WERI-Rb-1 (cell line): ENCODE measurements at places on chromosomes 5 and 9.

DNA sequence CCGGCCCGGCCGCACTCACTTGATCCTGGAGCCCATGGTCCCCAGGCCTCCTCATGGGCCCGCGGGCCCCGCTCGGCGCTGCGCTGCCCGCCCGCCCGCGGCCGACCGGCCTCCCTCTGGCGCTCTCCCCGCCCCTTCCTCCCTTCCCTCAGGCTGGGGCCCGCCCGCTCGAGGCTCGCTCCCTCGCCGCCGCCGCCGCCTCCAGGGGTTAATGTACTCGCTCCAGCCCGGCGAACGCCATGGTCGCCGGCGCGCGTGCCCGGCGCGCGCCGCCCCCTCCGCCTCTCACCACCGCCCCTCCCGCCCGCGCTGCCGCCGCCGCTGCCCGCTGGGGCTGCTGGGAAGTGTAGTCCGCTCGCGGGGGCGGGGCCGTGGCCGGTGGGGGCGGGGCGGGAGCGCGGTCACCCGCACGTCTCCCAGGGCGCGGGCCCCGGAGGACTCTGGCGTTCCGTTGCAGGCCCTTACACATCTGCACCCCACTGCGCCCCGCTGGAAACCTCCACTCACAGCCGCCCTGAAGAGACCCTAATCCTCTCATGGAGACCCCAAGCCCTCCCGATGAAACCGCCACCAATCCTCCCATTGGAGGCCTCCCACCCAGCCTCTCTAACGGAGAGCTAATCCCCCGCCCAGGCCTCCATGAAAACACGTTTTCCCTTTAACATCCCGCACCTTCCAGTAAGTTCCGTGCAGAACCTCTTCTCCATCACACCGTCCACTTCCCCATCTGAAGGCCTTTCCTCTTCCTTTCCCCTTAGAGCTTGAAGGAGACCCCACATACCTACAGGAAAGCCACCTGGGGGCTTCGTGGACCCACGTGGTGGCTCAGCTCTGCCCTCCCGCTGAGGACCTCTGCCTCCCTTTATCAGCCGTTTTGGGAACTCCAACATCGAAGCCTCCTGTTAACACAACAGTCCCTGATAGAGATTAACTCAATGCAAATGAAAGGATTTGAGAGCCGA is at the start of gene DENND1A:
Gene DENND1A, minus strand, starts transcription at position 257 of the 962 bp plus-strand sequence. Its CDS starts 221 bp downstream, at position 36.
- peak; percentile 98 for DNase-seq

GRCh38 chr5:29367176-29367833 is 1826.2 kb upstream of the CDH6 start:
- no peak for DNase-seq

GRCh38 chr9:29213417-29214153 is 1640.3 kb upstream of the C9orf72 start:
- DNase-seq, result peak; percentile 57

GRCh38 chr5:160188141-160189015 is 40.9 kb upstream of the FABP6 start:
- DNase-seq, result peak; percentile 94

- DNase-seq, result no peak
Observed at GRCh38 chr9:92650296-92650695, 19.6 kb downstream of the IPPK start.

DNA sequence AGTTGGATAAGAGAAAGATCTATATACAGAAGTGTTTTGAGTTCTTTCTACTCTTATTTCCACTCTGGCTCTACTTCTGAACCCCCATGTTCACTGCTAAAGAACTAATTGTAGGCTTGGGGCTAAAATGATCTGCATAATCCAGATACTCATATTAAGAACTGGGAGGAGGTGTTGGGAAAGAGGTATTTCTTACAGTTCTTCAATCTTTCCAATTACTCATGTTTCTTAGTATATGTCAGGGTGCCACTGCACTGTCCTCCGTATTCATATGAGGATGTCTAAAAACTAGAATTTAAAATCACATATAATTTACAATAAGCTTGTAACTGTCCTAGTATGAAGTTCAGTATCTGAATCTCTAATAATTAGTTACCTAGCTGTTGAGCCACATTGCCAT is 12.7 kb downstream of the NIPBL start:
- DNase-seq, result no peak

GRCh38 chr9:126016579-126017290 is 269.6 kb downstream of the PBX3 start:
- DNase-seq, result no peak

GRCh38 chr9:115442054-115442453 is 324.1 kb upstream of the TNC start:
- DNase-seq, result no peak

- DNase-seq, result no peak
Observed at GRCh38 chr5:142972064-142972570, 201.9 kb downstream of the ARHGAP26 start.

- DNase-seq, result no peak
Observed at GRCh38 chr9:116501871-116502270, 185.2 kb upstream of the TRIM32 start.

DNA sequence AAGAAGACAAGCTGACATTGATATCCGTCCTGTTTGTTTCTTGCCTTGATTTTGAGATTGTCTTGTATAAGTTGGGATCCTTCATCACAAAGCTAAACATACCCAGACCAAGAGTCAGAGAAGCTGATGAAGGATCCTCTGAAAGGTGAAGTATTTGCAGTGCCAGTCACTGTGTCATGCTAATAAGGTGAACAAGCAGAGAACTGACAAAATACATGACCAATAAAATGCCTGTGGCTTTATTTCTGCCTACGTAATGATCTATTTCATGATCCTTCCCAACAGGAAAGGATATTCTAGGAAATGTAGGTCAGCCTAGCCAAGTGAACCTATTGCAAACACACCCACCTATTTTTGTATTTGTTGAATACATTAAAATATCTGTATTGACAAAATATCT is 351.3 kb upstream of the CDH9 start:
- DNase-seq, result no peak

DNA sequence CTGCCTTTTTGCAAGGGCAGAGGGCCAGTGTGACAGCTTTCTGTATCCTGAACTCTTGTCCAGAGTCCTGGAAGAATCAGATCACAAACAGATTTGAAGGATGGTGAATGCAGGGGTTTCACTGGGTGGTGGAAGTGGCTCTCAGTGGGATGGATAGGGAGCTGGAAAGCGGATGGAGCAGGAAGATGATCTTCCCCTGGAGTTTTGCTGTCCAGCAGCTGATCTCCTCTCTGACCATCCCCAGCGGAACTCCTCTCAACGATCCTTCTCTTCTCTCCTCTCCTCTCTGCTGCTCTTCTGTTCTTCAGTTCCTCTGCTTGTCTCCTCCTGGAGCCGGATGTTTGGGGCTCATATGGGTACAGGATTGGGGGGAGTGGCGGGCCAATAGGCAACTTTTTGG is 108.3 kb upstream of the HMHB1 start:
- no peak for DNase-seq

GRCh38 chr5:59769041-59769360 is 124.5 kb downstream of the PDE4D start:
- no peak for DNase-seq

DNA sequence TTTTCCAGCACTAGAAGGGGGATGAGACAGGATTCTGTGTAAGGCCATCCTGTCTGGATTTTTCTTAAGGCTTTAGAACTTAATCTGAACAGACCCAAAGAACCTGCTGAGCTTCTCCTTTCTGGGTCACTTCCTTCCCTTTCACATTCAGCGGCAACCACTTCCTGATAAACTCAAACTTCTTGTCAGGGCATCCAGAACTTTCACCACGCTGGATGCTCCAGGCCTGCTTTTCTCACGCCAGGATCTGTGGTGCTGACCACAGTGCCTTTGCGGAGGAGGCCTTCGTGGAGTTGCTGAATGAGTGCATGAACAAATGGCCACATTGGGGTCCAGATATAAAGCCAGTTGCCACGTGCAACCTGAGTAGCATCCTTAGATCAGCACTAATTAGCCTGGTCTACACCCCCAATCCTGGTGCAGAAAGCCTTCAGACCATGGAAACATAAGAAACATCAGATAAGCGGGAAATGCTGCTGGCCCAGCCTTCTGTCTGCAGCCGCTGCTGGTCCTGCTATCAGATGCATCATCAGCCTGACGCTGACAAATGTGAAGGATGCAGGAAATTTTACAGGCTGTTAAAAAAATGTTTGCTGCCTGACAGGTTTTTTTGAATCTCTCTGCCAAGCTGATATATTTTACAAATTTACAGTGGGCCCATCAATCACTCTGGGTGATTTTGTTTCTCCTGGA is 75.3 kb upstream of the BARHL1 start:
- DNase-seq, result no peak

- no peak for DNase-seq
Observed at GRCh38 chr5:132479111-132479951, 11.2 kb downstream of the IRF1 start.

- no peak for DNase-seq
Observed at GRCh38 chr9:93240891-93241334, 57.0 kb downstream of the WNK2 start.

GRCh38 chr9:79325501-79325900 is 246.3 kb upstream of the TLE4 start:
- DNase-seq, result no peak

GRCh38 chr9:113516840-113517577 is 53.5 kb downstream of the RGS3 start:
- DNase-seq, result peak; percentile 81

DNA sequence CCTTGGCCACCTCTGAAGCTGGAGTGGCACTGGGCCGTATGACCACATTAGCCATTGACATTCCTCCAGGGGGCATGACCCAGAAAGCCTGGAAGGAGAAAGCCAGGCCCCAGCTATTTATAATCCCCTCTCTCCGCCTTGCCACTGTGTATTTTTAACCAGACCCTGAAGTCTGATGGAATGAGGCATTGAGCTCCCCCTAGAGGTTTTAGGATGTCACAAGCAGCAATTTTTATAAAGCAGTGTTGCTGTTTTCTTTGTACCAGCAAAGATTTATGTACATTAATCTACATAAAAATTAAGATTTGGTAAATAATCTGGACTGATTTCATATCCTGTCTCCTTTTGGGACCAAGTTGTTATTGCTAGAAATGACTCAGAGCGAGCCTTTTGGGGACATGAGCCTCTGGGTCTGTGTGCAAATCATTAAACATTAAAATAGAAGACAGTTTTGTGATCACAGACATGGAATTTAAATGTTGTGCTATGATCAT is 127.1 kb downstream of the TRIO start:
- peak; percentile 70 for DNase-seq

- DNase-seq, result no peak
Observed at GRCh38 chr5:97141031-97141430, 1.4 kb downstream of the LIX1 start.

DNA sequence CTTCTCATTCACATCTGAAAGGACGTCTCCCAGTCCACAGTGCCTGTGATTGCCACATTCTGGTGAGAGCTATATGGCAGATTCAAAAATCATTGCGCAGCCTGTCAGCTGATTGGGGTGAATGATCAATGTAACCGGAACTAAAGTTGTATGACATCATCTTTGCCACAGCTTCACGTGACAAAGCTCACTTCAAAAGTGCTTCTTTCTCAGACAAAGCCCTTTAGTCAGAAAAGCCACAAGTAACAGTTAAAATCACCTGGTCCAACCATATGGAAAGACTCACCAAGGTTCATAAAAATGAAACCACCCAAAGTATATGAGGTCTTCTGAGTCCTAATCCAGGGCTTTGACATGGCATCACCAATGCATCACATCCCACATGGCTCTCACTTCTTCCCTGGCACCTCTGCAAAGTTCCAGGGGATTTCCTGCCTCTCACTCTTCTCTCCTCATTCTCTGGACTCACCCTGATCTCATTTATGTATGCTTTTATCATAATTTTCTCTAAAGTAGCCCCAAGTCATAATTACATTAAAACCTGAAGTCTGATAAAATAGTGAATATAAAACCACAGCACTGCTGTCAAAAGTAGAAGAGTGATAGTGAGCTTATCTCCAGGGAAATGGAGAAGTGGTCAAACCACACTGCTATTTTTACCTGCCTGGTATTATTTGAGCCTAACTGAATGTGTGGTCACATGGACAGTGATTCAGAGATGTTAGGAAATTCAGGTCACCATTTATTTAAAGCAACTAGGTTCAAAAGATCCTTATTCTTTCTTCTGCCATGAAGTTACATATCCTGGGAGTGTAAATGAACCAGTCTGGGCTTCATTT is 193.1 kb upstream of the PTGER4 start:
- no peak for DNase-seq

DNA sequence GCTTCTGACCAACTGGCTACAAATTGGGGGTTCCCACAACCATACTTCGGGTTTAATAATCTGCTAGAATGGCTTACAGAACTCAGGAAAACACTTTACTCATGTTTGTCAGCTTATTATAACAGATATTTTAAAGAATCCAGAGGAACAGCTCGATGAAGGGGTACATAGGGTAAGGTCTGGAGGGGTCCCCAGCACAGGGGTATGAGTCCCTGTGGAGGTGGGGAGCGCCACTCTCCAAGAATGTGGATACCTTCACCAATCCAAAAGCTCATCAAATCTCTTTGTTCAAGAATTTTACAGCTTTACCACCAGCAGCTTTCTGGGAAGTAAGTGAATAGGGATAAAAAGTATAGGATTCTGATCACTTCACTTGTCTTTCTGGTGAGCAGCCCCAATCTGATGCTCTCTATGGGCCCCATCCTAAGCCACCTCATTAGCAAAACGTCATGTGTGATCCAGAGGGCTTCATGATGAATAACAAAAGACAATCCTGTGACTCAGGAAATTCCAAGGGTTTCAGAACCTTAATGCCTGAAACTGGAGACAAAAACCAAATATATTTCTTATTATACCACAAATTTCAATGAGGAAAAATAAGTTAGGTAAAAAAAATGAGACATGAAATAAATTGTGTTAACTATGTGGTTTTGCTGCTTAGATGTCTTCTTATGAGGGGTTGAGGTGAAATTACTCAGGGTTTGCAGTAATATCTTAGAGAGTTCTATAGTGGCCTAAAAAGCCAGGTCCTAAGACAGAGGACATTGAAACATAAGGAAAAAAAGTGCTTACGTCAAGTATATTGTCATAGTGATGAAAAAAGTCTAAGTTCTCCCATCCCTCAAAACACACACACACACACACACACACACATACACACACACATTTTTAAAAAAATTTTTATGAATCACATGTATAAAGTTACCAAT is 290.5 kb downstream of the ANXA1 start:
- no peak for DNase-seq

DNA sequence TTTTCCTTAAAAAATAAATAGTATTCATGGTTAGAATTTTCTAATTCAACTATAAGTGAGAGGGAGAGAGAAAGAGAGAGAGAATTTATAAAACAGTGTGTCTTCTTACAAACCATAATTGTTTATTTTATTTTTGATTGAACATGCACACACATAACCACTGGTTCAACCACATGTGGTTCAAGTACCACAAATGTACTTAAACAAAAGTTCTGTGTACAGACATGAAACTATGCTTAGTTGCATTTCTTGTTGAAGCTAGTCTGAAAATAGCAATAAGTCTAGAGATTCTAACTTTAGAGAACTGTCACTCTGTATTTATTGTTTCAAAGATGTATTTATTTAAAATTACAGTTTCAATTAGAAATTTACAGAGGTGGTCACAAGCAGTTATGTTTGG is 130.6 kb upstream of the PDE4D start:
- DNase-seq, result no peak
